ENCODE measurements at places on chromosomes 2 and 18. TPM values are rescaled to one million over a fixed set of nuclear protein-coding genes. Genes with fewer than 3 reads are reported as not detected.

The SAG gene
- total RNA-seq: not detected

The MC5R gene
- not detected for total RNA-seq

The MAP3K19 gene
- not detected for total RNA-seq

The CMPK2 gene
- total RNA-seq: 9.2 TPM

The ALPP gene
- not detected for total RNA-seq

The DNAJC5G gene
- total RNA-seq: 2.5 TPM

The MAP2 gene
- 31.7 TPM for total RNA-seq

The CNPPD1 gene
- 47.9 TPM for total RNA-seq

The SERPINB12 gene
- total RNA-seq: not detected

The LDAH gene
- 14.1 TPM for total RNA-seq

The MEP1B gene
- total RNA-seq: not detected

The ZNF396 gene
- 2.8 TPM for total RNA-seq

DNA sequence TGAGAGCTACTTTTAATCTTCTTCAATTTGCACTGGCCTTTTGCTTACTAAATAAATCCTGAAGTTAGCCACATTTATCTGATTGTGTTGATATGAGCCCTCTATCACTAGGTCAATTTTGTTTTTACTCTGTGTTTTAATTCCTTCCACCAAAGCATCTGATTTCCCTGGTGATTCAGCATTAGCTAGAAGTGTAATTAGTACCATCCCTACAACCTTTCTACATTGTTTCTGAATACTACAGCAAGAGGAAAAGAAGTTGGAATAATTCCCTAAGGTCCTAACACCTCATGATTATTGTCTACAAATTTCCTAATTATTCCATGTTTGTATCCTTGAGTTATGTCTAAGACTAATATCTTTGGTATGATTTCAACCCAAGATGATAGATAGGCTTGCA is 1093.6 kb downstream of the SUCLG1 start:
- no peak for DNase-seq

- DNase-seq: no peak
Measured at GRCh38 chr18:73621091-73621490, 526.5 kb downstream of the FBXO15 start.

- DNase-seq: no peak
Measured at GRCh38 chr2:40004336-40004735, 225.3 kb upstream of the THUMPD2 start.

- no peak for DNase-seq
Measured at GRCh38 chr2:101111917-101112771, 39.0 kb downstream of the TBC1D8 start.

GRCh38 chr2:162317861-162318327 is 590 bp downstream of the IFIH1 start:
- DNase-seq: no peak

- peak; percentile 57 for DNase-seq
Measured at GRCh38 chr2:240916571-240917008, 10.5 kb downstream of the CROCC2 start.

DNA sequence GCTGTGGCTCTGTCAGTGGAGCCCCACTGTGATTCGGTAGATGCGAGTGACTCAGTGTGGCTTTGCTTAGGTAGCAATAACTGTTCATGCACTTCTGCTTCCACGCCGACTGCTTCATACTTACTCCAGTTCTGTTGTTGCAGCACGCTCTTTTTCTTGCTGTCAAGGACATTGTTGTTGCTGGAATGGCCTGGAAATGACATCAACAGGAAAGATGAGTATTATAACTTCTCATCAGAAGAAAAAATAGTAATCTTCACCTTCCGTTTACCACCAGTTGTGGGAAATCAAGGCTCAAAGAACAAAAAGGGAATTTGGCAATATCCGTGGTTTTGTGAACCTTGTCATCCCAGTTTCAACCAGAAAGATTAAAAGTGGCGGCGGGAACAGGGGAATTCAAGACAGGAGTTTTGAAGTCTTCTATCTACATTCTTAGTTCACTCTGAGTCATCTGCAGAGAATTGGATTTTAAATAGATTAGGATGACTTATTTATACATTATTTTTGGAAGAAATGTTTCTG is 8.3 kb downstream of the TM4SF20 start:
- DNase-seq: peak; percentile 16

DNA sequence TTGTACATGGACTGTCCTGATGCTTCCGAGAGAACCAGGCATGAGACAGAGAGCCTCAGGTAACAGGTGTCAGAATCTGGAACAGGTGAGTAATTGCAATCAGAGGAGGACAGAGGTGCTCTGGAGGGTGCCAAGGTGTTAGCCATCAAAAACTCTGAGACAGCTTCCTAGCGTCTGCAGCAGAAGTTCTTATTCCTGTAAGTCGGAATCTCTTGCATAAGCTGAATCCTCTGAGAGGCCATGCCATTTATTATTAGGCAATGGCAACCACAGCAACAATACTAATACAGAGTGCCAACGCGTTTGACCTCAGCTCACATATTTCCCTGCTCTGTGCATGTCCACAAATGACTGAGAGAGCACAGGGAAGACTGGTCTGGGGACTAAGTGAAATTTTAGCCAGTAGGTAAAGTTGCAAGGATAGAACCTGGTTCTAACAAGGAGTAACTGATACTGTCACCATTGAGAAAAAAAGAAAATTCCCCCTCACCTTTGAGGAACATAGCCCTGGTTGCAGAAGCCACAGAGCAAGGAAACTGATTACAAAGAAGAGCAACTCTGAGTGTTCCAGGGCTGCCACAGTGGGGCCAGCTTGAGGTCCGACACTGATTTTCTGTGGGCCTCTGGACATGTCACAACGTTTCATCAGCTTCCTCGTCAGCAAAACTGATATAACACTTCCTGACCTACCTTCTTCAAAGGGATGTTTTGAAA is 55.1 kb upstream of the ACSL3 start:
- DNase-seq: no peak

DNA sequence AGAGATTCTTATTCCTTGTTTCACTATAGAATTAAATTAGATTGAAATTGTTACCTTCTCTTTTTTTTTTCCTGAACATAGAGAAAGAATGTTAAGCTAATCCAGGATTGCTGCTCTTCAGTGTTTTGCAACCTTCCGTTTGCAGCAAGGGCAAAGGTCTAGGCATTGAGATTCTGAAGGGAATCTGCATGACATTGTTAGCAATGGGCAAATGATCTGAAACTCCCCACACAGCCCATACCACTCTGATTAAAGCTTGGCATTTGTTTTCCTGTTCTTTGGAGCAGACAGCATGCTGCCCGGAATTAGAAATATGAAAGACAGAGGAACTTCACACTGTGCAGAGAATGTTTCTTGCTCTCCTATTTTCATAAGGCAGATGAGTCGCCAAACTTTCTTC is 551.8 kb downstream of the SOCS6 start:
- no peak for DNase-seq

DNA sequence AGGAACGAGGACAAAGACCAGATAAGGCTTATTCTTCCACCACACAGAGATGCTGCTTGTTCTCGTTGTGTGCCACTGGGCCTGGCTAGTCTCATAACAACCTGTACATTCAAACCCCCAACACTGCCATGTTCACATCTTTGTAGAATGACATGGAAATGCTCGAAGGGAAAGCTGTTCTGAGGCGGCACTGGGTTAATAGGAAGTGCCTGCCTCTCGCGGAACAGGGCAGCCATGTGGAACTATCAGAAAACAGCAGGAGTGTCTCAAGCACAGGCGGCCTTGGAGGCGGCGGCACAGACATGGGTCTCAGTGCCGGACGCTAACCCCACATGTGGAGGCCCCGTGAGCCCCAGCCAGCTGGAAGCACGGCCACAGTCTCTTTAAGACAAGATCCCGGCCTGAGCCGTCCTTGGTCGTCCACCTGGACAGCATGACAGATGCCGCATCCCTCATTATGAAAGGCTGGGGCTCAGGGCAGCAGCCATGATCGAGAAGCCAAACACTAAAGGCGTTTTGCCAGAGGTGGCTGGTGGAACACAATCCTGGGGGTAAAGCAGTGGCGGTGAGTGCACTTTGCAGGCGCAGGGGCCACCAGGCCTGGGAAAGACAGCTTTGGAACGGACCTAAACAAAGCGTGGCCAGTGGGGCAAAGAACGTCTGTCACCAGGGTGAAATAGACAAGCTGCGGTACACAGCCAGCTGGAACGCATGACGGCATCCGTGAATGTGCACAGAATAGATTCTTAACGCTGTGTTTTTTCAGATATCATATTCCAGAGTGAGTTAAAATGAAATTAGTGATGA is 161.0 kb downstream of the HDAC4 start:
- DNase-seq: no peak

DNA sequence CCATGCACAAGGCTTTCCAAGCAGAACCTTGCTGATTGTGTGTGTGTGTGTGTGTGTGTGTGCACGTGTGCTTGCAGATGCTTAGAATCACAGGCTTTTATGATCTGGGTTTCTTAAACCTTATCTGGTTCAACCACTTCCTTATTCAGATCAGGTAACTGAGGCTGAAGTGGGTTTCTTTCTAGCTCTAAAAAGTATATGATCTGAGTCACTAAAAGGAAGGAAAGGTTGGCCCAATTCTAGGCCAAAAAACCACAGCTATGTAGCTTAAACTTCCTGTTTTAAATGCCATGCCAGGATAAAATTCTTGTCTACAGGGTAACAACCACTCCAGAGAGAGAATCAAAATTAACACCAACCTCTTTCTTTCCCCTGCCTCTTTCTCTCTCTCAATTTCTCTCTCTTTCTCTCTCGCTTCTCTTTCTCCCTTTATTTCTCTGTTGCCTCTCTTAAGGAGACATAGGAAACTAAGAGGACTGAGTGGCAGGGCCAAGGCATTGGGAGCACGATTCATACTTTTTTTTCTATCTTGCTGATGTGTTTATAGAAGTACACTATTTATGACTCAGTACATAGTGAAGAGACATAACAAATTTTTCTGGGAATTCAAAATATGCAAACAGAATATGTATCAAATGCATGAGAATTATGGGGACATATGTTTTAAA is 140.3 kb downstream of the TRIB2 start:
- DNase-seq: no peak

DNA sequence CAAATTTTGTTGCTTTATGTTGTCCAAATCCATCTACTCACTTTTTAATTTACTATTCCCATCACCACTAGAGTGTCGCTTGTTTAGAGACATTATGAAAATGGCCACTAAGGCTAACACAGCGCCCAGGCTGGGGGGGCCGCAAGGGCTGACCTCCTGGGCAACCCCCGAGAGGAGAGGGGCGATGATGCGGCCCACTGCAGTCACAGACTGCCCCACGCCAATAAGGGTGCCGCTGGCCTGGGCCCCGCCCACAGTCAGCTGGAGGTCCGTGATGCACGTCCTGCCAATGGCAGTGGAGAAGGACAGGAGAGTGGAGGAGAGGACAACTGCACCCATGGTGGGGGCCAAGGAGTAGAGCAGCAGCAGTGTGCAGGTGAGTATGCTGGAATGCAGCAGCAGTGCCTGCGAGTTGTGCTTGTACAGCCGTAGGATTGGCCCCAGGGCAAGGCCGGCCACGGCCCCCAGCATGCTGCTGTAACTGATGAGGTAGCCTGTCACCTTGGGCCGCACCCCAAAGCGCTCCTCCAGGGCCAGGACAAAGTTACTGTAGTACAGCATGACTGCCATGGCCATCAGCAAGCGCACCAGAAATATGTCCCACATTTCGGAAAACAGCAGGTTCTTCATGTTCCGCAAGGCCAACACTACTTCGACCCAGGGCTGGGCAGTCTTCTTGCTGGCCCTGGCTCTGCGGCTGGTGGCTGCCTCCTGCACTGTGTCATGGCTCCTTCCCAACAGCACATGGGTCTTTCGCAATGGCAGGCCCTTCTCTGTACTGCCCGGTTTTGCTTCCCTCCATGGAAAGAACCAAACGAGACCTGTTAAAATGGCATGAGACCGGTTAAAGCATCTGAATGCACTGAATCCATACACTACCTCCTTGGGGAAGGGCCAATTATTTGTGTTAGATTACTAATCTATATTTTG is 43.2 kb upstream of the TMEM182 start:
- no peak for DNase-seq

DNA sequence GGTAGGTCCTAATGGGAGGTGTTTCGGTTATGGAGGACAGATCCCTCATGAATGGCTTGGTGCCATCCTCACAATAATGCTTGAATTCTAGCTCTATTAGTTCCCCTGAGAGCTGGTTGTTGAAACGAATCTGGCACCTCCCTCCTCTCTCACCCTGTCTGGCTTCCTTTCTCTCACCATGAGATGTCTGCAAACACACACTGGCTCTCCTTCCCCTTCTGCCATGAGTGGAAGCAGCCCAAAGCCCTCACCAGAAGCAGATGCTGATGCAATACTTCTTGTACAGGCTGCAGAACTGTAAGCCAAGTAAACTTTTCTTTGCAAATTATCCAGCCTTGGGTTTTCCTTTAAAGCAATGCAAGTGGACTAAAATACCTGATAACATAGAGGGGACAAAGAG is 86.6 kb downstream of the RND3 start:
- DNase-seq: no peak

GRCh38 chr18:55301824-55302166 is 286.2 kb downstream of the TCF4 start:
- DNase-seq: no peak

DNA sequence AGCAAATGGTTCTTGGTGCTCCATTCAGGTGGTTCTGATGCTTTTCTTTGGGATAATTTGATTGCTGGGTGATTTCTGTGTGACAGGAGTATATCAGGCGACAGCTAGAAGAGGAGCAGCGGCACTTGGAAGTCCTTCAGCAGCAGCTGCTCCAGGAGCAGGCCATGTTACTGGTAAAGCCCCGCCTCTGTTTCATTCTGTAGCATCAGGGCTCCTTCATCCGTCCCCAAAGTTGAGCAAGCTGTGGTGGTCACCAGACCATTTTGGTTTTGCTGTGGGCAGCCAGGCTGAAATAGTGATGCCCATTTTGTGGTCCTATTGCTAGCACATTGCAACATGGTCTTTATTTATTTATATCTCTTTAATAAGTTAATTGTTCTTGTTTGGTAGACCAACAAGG is 132.8 kb upstream of the IL1R2 start:
- DNase-seq: no peak
